ENCODE measurements at places on chromosomes 2 and 18.

DNA sequence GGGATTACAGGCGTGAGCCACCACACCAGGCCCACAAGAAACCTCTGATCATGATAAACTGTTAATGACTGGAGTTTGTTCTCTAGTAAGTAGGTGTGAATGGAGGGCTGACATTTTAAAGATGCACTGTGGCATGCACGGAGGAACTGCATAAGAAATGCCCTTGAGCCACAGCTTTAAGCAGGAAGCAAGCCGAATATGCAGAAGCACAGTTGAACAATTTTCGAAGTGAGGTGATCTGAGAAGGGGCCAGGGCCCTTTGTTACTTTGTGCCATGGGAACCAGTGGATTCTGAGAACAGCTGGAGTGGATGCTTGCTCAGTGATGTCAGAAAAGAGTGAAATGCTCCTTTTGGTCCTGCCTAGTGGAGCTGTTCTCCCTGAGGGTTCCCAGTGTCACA, 16.3 kb downstream of the FECH start:
- no peak for DNase-seq

- no peak for DNase-seq
Observed at GRCh38 chr2:113370030-113370429, 67.5 kb upstream of the ZNG1B start.

DNA sequence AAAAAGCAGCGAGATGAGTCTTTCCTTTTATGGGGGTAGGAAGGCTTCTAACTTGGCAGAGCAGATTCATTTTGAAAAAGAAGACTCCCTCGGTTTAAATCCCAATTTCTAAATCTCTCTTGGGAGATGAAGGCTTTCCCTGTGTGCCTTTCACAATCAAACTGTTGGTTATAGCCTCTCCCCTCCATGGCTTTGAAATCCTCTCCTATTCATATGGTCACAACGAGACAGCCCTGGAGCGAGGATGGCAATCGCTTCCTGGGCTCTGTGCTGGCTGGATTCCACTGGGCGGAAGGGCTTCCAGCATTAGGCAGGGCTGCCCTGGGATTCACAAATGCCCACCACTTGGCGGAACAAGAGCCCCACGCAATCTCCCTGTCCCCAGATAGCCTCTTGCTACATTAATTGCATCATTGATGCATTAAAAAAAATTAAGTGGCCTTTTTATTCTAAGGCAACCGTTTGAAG, 1.6 kb downstream of the CAVIN2 start:
- no peak for DNase-seq

DNA sequence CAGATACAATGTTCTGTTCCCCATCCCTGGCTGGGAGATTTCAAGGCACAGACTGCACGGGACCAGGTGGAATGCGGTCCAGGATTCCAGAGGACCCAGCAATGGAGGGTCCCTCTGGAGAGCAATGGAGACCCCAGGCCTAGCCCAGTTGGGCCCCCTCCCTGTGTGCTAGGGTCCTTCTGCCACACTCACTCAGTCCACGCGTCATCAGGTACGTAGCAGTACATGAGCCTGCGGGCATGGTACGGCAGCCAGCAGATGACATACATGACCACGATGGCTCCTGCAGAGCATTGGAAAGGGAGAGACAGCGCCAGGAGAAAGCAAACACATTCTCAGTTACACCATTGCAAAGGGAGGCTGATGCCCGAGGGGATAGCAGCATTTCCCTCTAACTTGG, 10.1 kb downstream of the NTSR2 start:
- DNase-seq, result no peak

DNA sequence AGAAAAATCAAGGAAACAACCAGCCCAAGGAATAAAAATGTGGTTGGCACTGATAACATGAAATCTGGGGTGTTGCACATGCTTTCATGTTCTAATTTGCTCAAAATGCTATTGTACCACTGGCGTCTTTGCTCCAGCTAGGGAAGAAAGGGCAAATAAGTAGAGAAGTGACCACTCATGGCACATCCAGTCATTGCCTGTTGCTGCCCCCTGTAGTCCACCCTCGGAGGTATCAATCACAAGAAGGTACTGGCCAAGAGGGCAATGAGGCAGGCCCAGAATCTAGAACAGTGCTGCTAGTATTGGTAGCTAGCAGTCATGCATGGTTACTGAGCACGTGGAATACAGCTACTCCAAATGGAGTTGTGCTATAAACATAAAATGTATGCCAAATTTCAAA, 213.4 kb downstream of the CDCA7 start:
- DNase-seq, result no peak

GRCh38 chr2:110143982-110144381, 28.4 kb upstream of the MALL start:
- DNase-seq, result no peak

- DNase-seq, result no peak
Observed at GRCh38 chr2:189407281-189408209, 33.7 kb upstream of the WDR75 start.

GRCh38 chr2:67919490-67919889, 143.3 kb downstream of the C1D start:
- no peak for DNase-seq

DNA sequence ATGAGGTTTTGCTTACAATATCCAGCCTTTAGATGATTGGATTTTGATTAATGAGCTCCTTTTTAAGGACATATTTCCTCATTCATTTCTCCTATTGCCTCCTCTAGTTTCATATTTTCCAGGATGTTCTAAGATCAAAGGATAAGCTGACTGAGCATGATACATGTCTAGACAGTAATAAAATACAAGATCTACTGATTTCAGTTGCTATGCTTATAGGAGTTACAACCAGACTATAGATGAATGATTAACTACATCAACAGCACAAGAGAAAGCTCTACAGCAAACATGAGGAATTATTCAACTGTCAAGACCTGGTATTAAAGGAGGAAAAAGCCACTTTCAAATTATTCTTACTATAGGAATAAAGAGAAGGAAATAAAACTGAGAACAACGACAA, 85.0 kb upstream of the LINC00305 start:
- no peak for DNase-seq

DNA sequence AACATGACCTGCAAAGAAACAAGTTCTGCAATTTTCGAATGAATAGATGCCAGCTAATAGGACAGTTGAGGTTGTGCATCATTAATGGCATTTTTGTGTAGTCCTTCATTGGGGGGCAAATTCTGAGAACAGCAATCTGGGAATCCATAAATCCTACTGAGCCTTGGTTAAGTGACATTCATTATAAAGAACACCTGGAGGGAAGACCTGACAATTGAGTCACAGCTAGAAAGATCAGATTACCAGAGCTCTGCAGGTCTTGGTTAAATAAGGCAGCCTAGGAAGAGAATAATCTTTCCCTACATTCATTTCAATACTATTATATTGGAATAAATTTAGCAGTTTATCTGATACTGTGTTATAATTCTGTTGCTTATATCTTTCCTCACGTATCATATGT, 14.3 kb downstream of the KCNH7 start:
- DNase-seq, result no peak

DNA sequence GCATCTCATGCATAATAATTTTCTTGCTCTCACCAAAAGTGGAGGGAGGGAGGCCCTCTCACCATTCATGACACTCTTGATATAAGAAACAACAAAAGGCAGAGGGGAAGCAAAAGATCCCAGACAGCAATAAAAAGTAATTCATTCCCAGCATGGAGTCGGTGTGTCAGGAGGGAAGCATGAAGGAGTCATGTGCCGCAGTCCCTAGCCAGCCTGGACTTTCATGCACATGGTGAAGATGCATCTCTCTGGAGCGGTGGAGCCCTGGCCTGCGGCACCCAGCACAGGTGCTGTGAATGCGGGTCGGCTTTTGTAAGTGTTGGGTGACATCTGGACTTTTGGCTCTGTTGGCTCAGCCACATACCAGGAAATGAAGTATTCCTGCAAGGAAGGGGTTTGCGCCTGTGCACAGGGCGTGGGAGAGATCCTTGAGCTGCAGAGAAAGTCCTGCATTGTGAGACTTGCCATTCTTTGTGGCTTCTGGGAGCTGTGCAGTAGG, 119.4 kb downstream of the COPS8 start:
- no peak for DNase-seq

- DNase-seq, result peak; percentile 66
Observed at GRCh38 chr2:84486441-84487115, 27.5 kb upstream of the SUCLG1 start.

GRCh38 chr2:229419158-229419557, 148.1 kb upstream of the PID1 start:
- no peak for DNase-seq

- DNase-seq, result peak; percentile 52
Observed at GRCh38 chr2:118835746-118836410, 11.6 kb downstream of the EN1 start.

All from pancreas (tissue), 10 donors.